ENCODE measurements at places on chromosomes 5 and 9.

DNA sequence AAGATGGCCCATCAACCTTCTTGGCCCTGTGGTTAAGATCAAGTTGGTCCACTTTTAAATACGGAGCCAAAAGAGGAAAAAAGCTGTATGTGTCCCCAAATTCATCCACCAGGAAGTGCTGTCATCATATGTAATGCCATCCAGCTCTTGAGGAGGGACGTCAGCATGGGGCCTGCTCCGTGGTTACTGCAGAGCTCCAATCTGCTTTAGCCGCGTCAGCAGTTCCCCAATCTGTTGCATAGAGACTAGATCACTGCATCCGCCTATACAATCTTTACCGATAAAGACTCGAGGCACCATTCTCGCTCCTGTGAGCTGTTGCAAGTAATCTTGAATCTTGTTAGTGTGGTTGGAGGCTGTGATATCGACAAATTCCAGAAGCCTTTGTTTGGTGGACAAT, 65.7 kb downstream of the GABRA6 start:
- no peak for DNase-seq

DNA sequence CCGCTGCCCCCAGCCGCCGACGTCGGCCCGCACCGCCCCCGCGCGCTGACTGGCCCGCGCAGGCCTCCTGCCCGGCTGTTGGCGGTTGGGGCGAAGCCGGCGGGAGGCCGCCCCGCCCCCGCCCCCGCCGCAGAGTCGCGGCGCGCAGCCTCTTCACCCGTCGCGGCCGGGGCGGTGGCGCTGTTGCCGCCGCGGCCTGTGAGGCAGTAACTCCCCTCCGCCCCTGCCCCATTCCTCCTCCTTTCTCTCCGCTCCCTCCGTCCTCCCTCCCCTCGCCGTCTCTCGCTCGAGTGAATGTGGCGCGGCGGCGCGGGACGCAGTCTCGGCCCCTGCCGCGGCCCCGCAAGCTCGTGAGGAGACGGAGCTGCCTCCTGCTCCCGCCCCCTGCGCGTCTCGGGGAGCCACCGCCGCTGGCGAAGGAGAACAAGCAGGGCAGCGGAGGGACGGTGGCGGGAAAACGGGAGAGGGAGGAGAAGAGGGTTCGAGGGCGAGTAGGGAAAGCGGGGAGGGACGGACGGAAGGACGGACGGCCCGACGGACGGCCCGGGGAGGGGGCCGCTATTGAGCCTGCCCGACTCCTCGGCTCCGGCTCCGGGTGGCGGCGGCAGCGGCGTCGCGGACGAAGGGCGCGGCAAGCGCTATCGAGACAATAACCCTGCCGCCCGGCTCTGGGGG, 637 bp upstream of the ERBIN start:
- peak; percentile 79 for DNase-seq

DNA sequence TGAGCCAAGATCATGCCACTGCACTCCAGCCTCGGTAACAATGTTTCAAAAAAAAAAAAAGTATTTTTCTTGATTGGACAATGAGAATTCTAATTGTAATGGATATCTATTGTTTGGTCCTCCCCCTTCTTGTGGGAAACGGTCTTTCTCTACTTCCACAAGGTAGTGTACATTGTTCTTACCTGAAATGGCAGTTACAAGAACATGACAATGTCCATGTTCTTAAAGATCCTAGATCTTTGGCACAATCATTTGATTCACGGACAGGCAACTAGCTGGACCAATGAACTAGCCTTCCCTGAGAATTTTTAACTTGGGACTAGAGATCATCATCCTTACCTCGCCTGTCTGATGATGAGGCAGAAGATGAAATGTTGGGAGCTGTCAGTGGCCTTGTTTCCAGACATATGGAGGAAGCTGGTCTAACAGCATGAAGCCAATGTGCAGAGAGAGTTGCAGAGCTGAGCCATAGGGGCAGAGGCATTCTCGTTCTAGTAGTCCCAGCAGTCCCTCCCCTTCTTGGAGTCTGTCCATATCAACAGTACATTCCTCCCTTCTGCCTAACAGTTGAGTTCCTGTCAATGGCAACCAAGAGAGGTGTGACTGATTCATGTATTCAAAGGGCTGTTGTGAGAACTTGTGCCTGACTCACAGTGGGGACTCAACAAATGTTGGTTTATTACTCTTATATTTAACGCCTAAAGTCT, 2.1 kb upstream of the MARCHF6 start:
- DNase-seq: no peak

- no peak for DNase-seq
Measured at GRCh38 chr5:133399247-133399891, 213.0 kb downstream of the FSTL4 start.

DNA sequence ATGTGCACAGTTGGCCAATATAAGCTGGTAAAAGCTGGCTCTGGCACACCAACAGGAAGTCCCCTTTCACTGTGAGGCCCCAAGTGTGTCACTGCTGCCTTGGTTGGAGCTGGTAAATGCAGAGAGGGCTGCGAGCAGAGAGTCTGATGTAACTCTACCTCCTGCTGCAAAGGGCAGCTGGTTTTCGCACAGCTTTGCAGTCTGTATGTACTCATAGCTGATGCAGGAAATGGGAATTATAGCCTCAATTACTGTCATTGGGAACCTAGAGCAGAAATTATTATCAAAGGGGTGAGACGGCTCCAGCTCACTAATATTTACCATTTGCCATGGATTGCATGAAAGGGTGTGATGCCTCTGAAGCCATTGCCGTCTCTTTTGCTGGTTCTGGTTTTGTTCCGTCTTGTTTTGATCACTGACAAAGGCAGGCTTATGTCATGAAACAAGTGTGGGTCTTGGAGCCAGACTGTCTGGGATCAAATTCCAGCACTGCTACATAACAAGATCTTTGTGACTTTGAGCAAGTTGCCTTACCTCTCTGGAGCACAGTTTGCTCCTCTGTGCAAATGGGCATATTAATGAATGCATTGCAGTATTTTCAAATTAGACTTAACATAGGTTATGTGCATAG, 124.3 kb upstream of the SLC25A48 start:
- DNase-seq: no peak

- DNase-seq: no peak
Measured at GRCh38 chr5:80697100-80697499, 42.3 kb upstream of the DHFR start.

DNA sequence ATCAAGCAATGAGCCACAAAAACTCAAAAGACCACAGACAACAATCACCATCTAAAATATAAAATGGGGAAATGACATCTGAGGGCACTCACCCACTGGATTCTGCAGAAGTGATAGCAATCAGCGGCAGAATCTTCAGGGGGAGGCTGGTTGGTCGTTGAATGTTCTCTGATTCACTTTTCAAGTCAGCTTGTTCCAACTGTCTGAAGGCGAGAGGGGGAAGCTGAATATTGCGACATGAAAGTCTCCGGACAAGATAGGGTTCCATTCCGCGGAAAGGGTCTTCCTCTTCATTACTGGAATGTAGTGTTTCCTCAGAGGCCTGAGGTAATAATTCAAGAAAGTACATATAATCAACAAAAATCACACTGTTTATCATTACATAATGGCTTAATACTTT, 94.9 kb upstream of the PDE4D start:
- DNase-seq: no peak

DNA sequence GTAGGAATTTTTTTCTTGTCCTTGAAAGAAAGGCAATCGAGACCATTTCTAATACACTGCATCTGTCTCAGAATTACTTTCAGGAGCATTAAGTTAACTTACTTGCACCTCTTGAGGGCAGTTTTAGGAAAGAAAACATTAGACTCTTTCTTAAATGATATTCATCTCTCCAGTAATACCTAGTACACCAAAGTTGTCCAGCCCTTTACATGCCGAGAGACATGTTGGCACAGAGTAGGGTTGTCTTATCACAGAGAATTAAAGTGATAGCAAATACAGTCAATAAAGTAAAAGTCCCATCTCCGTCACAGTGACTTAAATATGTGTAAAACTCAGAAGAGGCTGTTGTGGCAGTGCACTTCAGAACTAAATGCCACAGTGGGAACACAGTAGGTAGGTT, 154.3 kb upstream of the KCNN2 start:
- DNase-seq: no peak

DNA sequence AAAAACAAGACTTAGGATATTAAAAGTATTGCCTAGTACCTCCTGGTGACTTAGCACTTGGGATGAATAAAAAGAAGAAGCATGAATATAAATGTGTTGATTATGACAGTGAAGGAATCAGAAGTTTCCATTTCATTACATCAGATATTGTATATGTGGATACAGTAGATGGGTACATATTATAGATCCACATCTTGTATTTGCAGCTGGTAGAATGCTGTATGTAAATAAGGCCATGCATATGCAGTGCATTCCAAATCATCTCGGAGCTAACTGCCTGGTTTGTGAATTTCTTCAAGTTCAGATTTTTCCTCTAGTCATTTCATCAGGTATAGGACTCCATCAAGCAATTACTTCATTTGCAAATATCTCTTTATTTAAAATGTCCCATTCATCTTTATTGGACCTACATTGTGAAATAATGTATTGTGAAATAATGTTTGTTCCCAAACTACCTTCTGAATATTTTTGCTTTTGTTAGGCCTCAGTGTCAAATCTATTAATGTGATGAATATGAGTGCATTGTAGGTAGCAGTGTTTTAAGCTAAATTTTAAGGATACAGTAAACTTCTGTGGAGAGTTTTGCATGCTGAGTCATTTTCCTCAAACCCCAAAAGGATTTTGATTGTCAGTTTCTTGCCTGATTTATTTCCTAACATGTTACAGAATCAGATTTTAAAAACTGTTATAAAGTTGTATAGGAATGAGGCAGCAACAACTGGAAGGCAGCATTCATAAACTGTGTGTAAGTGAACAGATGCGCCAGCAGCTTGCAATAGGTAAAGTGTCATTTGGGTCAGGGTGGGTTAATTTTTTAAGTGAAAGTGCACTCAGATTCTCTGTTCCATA, 370.8 kb upstream of the RIOK2 start:
- DNase-seq: no peak

DNA sequence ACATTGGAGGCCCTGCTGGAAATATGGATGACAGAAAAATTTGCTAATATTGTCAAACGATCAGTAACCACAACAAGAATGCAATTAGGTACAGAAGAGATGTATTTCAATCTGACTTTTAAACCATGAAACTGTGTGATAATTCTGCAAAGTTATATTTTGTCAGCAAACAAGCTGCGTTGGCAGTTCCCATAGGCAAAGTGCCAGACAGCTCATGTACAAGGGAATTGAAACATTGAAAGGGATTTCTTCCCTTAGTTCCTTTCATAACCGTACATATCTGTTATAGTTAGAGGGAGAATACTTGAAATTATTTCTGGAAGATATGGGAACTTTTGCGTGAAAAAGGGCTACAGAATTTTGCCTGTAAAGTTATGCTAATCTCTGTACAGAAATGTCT, 419.4 kb upstream of the PTGER4 start:
- DNase-seq: no peak

DNA sequence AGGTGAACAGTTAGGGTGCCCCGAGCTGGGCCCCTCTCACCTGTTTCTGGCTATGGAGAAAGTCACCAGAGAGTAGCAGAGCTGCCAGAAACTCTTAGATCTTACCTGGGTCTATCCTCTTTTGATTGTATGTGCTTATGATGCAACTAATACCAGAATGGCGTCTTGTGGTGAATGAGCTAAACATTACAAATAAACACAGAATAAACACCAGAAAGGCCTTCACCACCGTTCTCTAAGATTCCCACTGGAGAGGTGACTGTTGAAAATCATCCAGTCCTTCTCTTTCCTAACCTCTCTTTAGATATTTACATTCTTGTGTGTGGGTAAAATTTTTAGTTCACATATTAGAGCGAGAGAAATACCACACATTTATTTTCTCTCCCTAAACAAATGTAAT, 241.7 kb upstream of the GAS1 start:
- no peak for DNase-seq

DNA sequence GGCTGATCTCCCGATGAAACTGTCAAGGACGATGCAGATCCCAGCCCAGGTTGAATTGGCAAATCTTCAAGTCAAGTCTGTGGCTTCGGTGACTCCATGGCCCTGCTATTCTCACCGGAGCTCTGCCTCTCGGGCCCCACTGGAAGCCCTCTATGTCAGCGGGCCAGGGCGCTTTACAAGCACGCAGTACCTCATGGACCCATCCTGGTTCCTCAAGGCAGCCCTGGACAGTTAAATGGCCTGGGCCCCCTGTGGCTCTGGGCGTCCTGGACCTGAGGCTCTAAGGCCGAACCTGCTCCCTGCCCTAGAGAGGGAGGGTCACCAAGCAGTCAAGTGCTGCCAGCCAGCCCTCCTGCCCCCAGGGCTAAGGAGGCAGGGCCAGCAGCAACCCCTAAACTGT, 45.3 kb downstream of the STC2 start:
- DNase-seq: no peak

- no peak for DNase-seq
Measured at GRCh38 chr5:27172693-27173092, 134.3 kb upstream of the CDH9 start.

DNA sequence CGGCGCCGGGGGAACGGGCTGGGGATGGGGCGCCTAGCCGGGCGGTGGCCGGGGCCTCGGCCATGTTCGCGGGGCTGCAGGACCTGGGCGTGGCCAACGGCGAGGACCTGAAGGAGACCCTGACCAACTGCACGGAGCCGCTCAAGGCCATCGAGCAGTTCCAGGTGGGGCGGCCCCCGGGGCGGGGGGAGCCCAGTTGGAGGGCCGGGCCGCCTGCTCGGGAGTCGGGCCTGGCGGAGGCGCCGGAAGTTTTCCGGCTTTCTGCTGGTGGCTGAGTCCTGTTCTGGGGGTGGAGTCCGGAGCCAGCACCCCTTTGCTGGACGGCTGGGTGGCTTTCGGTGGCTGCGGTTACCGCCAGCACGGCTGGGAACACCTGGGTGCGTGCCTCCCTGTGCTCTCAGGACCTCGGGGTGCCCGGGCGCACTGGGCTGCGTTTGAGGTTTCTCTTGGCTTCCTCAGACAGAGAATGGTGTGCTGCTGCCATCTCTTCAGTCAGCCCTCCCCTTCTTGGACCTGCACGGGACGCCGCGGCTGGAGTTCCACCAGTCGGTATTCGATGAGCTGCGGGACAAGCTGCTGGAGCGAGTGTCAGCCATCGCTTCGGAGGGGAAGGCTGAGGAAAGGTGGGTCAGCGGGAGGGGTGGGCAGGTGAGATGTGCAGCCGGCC, 454 bp downstream of the NELFB start:
- no peak for DNase-seq

- DNase-seq: no peak
Measured at GRCh38 chr5:32595118-32595517, 9.8 kb downstream of the SUB1 start.

DNA sequence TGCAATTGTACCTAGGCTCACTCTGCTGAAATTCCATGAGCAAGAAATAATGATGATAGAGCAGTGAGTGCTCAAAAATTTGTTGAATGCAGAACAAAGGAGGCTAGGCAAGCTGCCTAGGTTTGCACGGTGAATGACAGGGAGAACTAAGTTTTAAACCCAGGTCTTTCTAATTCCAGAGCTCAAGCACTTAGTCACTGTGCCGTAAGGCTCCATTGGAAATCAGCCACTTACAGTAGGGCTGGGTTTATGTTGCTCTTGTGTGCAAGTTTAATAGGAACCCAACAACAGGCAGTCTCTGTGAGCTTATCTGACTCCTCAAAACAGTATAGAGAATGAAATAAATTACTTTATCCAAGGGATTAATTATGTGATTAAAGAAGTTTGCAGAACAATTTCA, 147.0 kb downstream of the CSNK1G3 start:
- no peak for DNase-seq

GRCh38 chr5:163458778-163459385, 1.0 kb downstream of the NUDCD2 start:
- DNase-seq: no peak

All from stimulated activated naive B cell treated with anti-CD40 and anti-IgM and Interleukin-4, amounts not matched to agents 10 μg/mL and 1 μg/mL and 100 μg/mL, for 72 hours (primary cell).